Progenitor cell of endocrine pancreas (in vitro differentiated cells): ENCODE measurements at places on chromosomes 12 and 14. TPM values are rescaled to one million over a fixed set of nuclear protein-coding genes. Genes with fewer than 3 reads are reported as not detected.

GRCh38 chr14:100317912-100318808 lies 5.0 kb upstream of the SLC25A47 start:
- H3K4me1 ChIP-seq, result peaks cover 9% of the 10 kb centered on the region
- DNase-seq, result peak; percentile 35
- no peak overlapping the region for H3K27ac ChIP-seq
- H3K36me3 ChIP-seq, result no peaks in the 10 kb centered on the region

DNA sequence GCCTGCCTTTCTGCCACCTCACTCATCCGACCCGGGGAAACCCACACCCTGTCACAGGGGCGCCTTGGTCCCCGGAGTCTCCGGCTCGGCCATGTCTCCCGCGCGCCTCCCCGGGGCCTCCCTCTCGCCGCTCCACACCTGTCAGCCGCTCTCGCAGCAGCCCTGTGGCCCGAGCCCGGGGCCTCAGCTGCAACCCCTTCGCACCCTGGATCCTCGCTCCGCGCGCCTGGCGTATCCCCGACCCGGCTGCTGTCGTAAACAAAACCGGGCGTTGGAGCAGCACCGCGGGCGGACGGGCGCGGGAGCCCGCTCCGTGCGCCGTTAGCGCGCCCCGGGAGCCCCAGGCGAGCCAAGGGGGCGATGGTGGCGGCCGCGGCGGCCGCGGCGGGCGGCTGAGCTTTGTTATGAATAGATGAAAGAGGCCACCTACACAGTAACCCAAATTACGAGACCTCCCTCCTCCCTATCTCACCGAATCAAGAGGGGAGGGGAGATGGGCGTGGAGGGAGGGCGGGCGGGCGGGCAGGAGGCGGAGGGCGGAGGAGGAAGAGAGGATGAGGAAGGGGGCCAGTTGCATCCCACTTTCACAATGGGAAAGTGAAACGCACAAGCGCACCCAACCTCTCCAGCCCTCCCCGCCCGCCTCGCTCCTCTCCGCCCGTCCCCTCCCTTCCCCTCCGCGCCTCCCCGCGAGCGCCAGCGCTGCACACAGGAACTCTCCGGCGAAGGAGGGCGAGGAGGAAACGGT lies at the start of gene PLXNC1:
TSS of gene PLXNC1 (plus strand) at position 587 of the 748 bp plus-strand sequence. CDS start 395 bp downstream, outside the sequence.
- H3K4me1 ChIP-seq, result peaks cover 25% of the 10 kb centered on the region
- peak within 1 kb of the TSS; percentile 80 for H3K4me3 ChIP-seq
- H3K27me3 ChIP-seq, result peaks cover 27% of the 10 kb centered on the region
- no peaks in the 10 kb centered on the region for H3K36me3 ChIP-seq
- peak; percentile 35 for DNase-seq

GPD1 gene
- total RNA-seq, result 2.0 and 2.1 TPM in 2 replicates

GRCh38 chr12:103373088-103373523 lies 122.7 kb downstream of the C12orf42 start:
- no peak for DNase-seq
- H3K27ac ChIP-seq, result no peak overlapping the region
- H3K36me3 ChIP-seq, result no peaks in the 10 kb centered on the region
- no peak overlapping the region for H3K4me3 ChIP-seq
- peaks cover 89% of the 10 kb centered on the region for H3K27me3 ChIP-seq

DNA sequence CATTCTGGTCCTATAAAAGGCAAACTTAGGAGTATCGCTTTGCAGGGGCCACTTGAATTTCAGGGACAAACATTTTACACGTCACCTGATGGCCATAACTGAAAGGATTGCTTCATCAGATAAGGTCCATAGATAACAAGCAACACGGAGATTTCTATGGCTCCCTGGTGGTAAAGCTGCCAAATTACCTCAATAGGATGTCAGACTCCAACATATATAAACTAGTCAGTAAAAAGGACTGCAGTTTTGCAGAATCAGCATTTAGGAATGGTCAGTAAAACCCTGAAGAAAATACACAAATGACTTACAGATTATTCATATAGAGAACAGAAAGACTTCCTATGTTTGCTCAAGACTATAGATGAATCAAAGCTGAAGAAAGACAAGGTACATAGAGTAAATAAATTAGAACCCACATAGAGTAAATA lies 66.1 kb upstream of the GRIP1 start:
- no peak for DNase-seq
- H3K4me1 ChIP-seq, result peaks cover 8% of the 10 kb centered on the region
- H3K27ac ChIP-seq, result no peak overlapping the region
- H3K36me3 ChIP-seq, result no peaks in the 10 kb centered on the region
- no peak overlapping the region for H3K4me3 ChIP-seq

GRCh38 chr12:130667421-130667960 lies 48.6 kb downstream of the RIMBP2 start:
- peaks cover 2% of the 10 kb centered on the region for H3K36me3 ChIP-seq
- peak overlapping the region; percentile 74 for H3K27ac ChIP-seq
- no peaks in the 10 kb centered on the region for H3K4me1 ChIP-seq
- peaks cover 4% of the 10 kb centered on the region for H3K27me3 ChIP-seq

AKAP5 gene
- total RNA-seq, result 1.1 and 1.6 TPM in 2 replicates

SLC25A47 gene
- not detected in 2 replicates for total RNA-seq

PCED1B gene
- total RNA-seq, result 0.91 and 1.1 TPM in 2 replicates

DNA sequence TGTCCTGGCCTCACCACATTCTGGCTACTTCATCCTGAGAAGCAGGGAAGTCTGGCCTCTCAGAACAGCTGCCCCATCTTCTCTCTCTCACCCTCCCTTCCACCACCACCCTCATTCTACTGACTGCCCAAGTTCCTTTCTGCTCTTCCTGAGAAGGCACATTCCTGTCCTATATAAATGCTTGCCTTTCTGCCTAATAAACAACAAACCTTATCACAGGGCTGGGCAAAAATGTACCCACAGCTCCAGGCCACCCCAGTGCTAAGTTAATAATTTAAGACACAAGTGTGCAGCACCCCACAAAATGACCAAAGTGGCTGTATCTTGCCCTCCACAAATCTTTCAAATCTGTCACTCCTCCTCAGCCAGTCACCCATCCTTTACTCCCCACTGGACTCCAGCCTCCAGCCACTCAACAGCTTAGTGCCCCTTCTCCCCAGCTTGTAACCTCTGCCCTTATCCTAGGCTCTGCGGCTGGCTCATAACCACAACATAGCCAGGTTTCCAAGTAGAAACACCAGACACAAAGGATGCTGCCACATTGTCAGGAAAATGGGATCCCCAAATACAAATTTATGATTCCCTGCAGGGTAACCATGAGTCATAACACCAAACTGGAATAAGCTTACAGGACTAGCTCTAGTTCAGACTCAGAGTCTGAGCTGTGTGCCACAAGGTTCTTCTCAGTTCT lies 15.0 kb downstream of the OXA1L start:
- no peaks in the 10 kb centered on the region for H3K36me3 ChIP-seq
- H3K4me1 ChIP-seq, result peaks cover 4% of the 10 kb centered on the region
- H3K27me3 ChIP-seq, result no peaks in the 10 kb centered on the region
- no peak overlapping the region for H3K4me3 ChIP-seq
- DNase-seq, result no peak

DNA sequence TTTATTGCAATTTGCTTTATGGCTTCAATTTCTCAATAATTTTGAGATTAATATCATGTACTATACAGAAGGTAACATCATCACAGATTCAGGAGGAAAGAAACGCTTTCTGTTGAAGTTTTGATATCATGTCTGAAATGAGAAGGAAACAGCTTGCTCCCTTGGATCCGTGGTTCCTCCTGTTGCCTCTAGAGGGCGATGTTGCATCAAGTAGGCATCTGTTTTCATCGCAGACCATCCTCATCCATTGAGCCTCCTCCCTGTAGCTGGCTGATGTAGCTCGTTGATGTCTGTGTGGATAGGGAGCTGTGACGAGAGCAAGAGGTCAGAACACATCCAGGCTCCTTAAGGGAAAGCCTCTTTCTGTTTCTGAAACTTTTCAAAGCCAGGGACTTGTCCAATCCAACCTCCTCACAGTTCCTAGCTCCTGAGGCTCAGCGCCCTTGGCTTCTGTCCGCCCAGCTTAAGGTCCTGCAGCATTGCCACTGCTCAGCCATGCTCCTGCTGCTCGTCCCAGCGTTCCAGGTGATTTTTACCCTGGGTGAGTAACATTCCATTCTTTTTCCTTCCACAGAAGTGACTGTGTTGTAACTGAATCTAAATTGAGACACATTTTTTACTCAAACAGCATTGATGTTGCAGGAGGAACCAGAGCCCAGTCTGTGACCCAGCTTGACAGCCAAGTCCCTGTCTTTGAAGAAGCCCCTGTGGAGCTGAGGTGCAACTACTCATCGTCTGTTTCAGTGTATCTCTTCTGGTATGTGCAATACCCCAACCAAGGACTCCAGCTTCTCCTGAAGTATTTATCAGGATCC lies 304.8 kb upstream of the OR4E1 start:
- no peak overlapping the region for H3K4me3 ChIP-seq
- peaks cover 57% of the 10 kb centered on the region for H3K27me3 ChIP-seq
- DNase-seq, result peak; percentile 35
- no peaks in the 10 kb centered on the region for H3K4me1 ChIP-seq
